Activated CD8-positive, alpha-beta memory T cell treated with anti-CD3 and anti-CD28 coated beads, Interleukin-2, amount 10 ng/mL, durations not matched to agents 7 days and 5 days (primary cell): ENCODE measurements at places on chromosomes 6 and 20.
A peak's percentile ranks its signal among the peaks of the same experiment; 100 is the strongest.

DNA sequence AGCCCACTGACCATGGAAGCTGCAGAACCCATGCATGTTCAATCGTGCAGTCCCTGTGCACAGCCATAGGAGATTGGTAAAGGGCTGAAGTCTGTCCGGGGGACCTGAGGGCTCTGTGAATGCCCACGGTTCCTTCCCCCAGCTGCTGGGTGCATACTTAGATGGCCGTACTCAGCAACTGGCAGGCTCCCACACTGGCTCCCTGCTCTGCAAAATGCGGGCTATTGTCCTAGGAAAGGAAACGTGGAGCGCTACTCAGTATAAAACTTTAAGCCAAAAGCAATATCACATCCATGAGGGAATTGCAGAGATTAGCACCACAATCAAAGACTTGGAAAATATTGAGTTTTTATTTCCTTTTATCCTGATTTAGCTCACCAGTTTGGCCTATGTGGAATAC lies 202.0 kb downstream of the WDR27 start:
- no peak for DNase-seq

DNA sequence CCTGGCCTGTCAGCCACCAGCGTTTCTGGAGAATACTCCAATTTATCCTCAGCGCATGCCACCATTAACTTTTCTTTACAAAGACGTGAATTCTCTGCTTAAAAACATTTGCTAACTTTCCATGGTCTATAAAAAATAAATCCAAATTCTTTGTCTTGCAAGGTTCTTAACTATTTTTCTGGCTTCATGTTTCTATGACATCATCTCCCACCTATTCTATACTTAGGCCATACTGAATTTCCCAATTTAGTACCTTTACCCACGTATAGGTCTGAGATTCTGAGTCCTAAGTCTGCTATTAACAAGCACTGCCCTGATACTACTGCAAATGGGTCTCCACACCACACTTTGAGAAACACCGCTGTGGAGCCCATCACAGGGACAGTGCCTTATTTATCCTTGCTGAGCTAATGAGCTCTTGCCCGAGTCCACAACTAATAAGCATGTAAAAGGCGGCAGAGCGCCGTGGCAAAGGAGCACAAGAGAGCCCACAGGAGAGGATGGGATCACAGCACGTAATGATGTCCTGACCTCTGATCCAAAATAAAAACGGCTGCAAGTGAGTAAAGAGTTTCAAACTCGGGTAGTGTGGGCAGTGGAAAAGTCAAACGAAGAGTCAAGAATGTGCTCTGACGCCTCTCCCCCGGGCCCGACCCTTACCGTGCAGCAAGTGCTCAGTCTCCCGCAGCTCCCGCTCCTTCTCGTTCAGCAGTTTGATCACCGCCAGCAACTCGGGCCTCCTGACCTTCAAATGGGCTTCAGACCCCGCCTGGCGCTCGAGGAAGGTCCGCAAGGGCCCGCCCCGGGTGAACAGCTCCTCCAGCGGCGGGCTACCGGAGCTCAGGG lies 519 bp downstream of the MTRF1L start:
- DNase-seq: peak; percentile 42

- DNase-seq: no peak
Observed at GRCh38 chr6:16468991-16469615, 230.7 kb downstream of the GMPR start.

- DNase-seq: no peak
Observed at GRCh38 chr6:125984311-125984710, 2.0 kb upstream of the TRMT11 start.

- no peak for DNase-seq
Observed at GRCh38 chr20:19832875-19833274, 74.8 kb downstream of the RIN2 start.

- DNase-seq: no peak
Observed at GRCh38 chr20:32879538-32879937, 20.8 kb downstream of the EFCAB8 start.

GRCh38 chr6:168671863-168672546 lies 231.0 kb downstream of the SMOC2 start:
- no peak for DNase-seq

- DNase-seq: peak; percentile 95
Observed at GRCh38 chr20:35447082-35447789, 8.2 kb upstream of the CEP250 start.

DNA sequence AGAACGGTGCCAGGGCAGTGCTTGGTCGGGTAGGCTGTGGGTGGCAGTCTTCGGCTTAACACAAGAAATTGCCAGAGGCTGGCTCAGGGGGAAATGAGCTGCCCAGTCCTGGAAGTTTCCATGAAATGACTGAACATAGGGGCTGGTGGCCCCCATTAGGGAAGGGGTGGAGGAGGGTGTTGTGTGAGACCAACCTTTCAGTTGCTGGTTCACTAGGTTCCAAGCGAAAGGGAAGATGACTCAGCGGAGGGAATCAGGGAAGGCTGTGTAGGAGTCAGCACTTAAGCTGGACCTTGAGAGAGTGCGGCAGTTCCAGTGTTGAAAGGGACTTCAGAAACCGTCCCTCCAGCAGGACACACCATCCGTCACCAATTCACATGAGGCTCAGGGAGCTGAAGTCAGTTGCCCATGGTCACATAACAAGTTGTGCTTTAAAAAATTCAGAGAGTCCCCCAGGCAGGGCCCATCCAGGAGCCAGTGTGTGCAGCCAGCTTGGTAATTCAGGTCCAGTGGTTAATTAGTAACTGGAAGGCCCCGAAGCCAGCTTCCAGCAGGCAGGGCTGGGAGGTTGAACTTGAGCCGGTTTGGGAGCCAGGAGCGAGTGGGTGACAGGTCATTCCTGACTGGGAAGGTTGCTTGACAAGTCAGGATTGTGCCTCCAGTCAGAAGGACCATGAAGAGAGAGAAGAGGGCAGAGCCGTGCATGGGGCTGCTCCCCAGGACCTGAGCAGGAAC lies at the start of gene SGK2:
TSS of gene SGK2 (plus strand) at position 616 of the 735 bp plus-strand sequence. CDS start 7,469 bp downstream, outside the sequence.
- DNase-seq: no peak

DNA sequence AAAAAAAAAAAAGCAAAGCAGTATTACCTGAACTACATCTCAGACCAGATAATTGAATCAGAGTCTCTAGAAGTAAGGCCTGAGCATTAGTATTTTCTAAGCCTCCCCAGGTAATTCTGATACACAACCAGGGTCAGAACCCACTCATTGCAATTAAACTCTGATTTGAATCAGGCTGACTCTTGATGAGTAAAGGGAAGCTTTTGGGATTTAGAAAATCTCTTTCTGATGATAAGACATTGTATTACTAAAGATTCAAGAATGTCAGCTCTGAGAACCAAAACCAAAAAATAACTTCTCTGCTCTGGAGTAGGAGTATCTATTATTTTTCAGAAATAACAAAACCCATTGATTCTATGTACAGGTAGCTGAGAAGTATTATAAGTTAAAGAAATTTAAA lies 100.1 kb upstream of the COL21A1 start:
- no peak for DNase-seq

- no peak for DNase-seq
Observed at GRCh38 chr6:127436578-127437110, 22.5 kb downstream of the KIAA0408 start.

- no peak for DNase-seq
Observed at GRCh38 chr20:12012241-12013222, 94.8 kb downstream of the BTBD3 start.

DNA sequence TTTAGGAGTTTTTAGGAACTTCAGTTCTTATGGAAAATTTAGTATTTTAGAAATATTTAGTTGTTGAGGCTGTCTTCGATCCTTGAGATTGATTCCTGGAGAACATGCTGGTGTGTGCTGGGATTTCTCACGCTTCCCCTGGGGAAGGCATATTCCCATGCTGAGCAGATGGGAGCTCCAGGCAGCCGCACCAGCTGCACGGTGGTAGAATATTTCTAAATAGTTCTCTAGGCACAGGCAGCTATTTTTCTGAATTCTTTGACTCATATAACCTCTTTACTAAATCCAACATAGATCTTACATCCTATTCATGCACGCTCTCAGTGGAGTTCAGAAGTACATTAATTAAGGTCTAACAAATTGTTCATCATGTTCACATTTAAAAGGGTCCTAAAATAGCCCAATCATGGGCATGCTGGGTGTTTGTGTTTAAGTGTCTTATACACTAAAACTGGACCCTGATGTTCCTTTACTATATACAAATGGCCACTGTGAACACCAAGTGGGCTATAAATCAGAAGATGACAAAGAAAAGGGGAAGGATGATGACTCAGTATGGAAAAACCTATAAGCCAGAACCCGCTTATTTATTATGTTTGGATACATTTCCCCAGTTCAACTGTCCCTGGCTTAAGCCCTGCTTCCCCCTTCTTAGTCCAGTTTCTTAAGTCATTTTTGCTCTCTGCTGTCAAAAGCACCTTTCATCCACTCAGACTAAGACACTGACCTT lies 138.5 kb downstream of the UST start:
- DNase-seq: no peak

DNA sequence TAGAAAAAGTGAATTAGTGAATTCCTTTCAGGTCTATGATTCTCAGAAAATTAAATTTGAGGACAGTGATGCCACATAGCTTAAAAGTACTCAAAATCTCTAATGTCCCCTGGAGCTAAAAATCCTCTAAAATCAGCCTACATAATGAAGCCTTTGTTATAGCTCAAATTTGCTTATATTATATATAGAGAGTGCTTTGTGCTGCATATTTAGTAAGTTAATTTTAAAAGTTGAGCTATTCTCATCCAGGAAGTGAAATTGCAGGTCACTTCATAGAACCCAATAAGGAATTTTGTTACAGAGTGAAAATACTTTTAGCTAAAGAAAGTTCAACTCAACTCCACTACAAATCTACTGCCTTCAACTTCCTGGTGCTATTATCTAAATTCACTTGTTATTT lies 507.5 kb upstream of the MAP3K7 start:
- DNase-seq: no peak

DNA sequence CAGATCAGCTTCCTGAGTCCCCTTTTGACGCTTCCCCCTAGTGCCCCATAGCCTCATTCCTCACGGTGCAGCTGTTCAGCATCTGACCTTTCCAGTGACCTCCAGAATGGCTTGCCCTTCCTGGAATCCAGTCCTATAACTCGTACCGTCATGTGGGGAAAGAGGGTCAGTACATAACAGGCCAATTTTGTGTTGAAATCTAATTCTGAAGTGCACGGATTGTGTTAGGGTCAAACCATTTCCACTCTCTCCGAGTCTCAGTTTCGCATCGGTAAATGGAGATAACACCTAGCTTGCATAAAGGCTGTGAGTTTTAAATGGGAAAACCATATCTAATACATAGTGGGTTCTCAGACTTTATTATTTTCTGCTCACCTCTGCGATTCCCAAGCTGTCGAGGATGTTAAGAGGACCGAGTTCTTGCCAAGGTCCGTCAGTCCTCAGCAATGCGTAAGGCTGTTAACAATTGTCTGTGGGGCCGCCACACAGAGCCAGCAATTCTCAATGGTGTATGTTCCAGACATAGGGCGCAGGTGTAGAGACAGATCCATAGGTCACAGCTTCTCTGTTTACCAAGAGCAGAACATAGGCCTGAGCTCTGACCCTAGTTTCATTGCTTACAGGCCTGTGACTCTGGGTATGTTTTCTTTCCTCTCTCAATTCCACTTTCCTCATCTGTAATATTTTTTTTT lies 45.5 kb upstream of the CCR6 start:
- DNase-seq: no peak
